Vagina (tissue), 2 donors: ENCODE measurements at places on chromosomes 3 and 15. TPM values are rescaled to one million over a fixed set of nuclear protein-coding genes. Genes with fewer than 3 reads are reported as not detected.

TRAT1 gene
- total RNA-seq = 0.98 TPM

- no peak for DNase-seq
Observed at GRCh38 chr15:31974855-31975829, 55.2 kb upstream of the CHRNA7 start.

DNA sequence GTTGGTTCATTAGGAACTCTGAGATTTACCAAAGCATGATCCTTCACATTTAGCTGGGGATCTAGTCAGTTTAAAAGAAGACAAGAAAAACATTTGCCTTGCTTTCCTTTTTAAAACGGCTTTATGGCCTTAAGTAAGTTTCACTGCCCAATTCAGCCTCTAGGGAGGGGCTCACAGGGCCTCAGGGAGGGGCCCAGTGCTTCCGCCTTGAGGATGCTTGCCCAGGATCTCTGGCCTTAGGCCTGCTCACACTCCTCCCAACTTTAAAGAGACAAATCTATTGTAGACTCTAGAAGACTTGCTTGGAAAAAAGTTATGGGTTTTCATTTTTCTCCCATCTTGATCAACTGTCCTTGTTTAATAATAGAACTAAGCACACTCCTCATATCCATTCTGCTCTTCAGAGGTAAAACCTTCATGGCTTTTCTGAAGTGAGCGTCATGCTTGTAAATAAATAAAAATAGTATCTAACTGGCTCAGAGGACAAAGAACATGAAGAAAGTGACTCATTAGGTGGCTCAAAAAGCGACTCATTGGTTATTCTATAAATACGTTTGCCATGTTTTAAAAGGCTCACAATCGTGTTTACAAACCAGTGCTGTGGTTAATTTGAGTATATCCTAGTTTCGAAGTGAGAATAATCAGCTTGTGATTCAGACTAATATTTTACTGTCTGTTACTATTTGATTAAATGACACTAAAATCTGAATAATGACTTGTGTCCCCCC, 13.7 kb downstream of the PDHB start:
- DNase-seq = no peak

DNA sequence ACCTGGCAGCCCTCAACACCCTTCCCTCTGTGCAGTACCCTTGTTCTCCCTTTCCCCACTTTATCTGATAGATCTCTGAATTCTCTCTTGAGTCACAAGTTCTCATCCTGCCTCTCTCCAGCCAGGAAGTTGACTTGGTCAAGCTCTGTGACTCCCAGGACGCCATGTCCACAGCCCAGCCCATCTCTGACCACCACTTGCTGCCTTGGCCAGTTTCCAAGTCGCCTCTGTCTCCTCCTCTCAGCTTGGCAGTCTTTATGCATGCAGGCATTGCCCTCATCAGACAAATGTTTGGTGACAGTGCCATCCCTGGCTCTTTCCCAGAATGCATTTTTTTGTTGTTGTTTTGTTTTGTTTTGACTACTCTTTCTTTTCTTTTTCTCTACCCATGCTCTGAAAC, 25.7 kb downstream of the ZNF35 start:
- DNase-seq = no peak

DNA sequence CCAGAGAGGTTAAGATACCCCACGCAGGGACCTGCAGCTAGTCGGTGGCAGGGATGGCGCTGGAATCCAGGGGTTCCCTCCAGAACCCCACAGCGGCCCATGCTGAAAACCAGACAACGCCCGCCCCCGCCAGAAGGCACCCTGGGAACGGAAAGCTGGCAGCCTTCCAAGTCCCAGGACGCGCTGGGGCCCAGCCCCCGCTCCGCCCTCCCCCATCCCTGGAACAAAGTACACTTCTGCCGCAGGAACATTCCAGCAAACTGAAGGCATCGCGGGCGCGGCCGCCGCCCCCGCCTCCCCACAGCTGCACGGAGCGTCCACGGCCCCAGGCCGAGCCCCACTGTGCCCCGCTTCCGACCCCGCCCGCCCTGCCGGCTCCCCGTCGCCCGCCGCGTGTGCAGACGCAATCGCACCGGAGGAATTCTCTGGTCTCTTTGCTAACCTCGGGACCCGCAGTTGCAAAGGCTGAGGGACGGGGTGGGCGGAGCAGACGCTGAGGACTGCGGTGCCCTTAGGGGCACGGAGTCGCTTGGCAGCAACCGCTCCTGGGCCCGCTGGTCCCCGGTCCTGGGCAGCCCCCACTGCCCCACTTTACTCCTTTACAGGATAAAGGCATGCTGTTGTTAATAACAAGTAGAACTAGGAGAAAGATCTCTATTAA, 44.8 kb upstream of the RNU6-1 start:
- DNase-seq = no peak

- DNase-seq = no peak
Observed at GRCh38 chr3:104069114-104069513, 1297.6 kb upstream of the ALCAM start.

GRCh38 chr3:14335774-14336748, 66.3 kb upstream of the SLC6A6 start:
- DNase-seq = no peak

DNA sequence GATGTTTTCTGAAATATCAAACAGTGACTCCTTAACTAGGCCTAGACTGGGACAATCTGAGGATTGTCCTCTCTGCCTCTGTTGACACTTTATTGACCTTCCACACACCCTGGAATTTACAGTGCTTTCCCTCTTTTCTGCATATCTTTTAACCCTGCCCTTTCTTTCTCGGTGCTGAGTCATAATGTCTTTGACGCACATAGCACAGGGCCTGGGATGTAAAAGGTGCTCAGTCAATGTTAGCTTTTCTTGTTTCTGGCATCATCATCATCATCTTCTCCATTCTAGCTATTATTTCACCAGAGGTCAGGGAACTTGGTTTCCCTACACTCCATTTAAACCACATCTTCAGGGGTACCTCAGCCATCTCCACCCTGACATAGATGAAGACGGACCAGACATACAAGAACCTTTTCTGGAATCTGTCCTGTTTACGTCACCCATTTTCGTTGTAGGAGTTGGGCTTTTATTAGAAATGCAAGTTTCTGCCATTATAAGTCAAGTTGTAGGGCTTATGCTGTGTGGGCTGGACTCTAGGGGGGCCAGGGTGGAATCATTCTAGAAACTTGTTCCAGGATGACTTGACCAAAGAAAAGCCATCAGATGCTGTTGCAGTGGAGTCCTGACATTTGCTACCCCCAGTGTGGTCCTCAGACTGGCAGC, 46.6 kb downstream of the ZBTB38 start:
- DNase-seq = no peak

GRCh38 chr3:9497821-9498565, 55.6 kb downstream of the LHFPL4 start:
- no peak for DNase-seq

- DNase-seq = no peak
Observed at GRCh38 chr3:155239960-155240359, 53.5 kb downstream of the STRIT1 start.

FOXB1 gene
- not detected for total RNA-seq

GRCh38 chr3:72738752-72739530, 109.3 kb downstream of the SHQ1 start:
- no peak for DNase-seq

- no peak for DNase-seq
Observed at GRCh38 chr3:58884453-58884852, 165.4 kb downstream of the CFAP20DC start.

GRCh38 chr3:36957063-36957462, 12.2 kb upstream of the TRANK1 start:
- no peak for DNase-seq

DNA sequence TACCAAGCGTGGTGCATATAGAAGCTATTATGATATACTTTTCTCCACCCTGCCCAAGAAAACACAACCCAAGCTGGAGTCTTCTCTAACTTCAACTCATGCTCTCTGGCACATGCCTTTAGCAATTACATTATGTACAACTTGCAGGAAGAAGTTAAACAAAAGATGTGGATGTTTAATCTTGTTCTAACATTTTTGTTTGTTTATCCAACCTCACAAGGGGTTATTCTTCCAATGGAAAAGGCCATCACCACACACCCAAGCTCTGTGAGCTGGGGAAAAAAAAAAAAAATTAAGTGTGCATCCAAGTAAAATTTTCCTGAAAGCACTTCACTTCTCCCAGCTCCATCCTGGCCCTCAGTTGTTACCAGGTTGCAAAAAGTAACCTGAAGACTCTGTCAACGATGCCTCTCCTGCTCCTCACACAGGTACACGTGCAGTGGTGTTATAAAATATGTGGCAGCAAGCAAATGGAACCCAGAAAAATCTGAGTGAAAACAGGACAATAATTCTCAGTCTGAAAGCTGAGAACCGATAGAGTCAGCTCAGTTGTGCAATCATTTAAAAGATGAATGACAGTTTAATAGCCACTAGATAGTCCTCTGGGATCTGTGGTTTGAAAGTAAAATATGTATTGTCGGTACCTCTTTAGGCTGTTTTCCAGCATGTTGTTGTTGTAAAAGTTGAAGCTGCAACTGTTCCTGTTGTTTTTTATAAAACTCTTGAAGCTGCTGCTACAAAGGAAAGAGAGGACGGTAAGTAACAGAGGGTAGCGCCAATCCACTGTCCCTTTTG, 531.4 kb downstream of the FOXP1 start:
- no peak for DNase-seq
